ENCODE measurements at places on chromosomes 1 and 21. TPM values are rescaled to one million over a fixed set of nuclear protein-coding genes. Genes with fewer than 3 reads are reported as not detected.

DNA sequence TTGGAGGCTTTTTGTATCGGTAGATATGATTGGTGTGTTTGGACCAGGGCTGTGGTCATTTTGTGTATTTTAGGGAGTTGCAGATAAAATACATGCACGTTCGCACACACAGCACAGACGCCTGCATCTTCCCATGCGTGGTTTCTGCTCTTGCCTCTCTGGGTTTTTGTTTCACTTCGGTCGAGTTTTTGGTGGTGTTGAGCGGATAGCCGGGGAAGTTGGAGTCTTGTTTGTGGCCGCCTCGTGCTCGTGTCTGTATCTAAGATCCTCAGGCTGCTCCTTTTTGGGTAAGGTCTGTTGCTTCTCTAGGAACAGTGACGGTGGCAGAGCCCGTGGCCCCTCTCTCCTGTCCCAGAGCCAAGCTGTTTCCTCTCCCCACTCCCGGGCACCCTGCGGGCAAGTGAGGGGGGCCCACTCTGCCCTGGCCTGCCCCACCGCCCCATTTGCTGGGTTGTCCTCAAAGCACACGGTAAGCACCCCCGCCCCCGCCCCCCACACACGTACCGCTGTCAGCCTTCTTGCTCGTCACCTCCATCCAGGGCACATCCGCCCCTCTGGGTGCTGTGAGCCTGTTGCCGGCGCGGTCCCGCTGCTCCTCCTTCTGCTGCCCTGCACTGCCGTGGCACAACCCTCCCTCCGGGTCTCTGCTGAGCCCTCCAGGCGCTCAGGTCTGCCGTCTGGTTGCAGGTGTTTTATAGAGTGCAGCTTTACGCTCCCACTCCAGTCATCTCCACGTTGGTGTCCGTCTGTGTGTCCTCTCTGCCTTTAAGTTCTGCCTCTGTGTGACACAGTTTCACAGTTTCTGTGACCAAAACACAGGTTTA, 51.9 kb downstream of the AGPAT3 start:
- no peak overlapping the region for H3K27ac ChIP-seq
- H3K4me3 ChIP-seq = peak overlapping the region; percentile 39
- H3K36me3 ChIP-seq = no peaks in the 10 kb centered on the region
- H3K4me1 ChIP-seq = peaks cover 42% of the 10 kb centered on the region

DNA sequence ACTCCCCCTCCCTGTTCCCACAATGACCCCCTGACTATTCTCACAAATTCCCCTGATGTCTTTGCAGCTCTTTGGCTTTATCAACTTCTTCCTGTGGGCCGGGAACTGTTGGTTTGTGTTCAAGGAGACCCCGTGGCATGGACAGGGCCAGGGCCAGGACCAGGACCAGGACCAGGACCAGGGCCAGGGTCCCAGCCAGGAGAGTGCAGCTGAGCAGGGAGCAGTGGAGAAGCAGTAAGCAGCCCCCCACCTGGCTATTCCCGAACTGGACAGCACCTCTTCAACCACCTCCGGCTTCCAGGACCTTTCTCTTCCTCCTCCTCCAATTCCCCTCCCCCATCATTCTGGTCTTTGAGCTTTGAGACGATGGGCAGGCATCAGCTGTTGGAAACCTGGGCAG, 4.4 kb upstream of the ATXN7L2 start:
- H3K27ac ChIP-seq = no peak overlapping the region
- no peaks in the 10 kb centered on the region for H3K4me1 ChIP-seq
- no peak overlapping the region for H3K4me3 ChIP-seq
- H3K36me3 ChIP-seq = peaks cover 14% of the 10 kb centered on the region
- peaks cover 3% of the 10 kb centered on the region for H3K27me3 ChIP-seq

Gene PTPRU
- total RNA-seq = 19.6 TPM

Gene ECM1
- 14.5 TPM for total RNA-seq

GRCh38 chr1:3858231-3858981, 1.1 kb downstream of the DFFB start:
- H3K27ac ChIP-seq = no peak overlapping the region
- H3K27me3 ChIP-seq = no peaks in the 10 kb centered on the region
- H3K4me3 ChIP-seq = peak overlapping the region; percentile 64
- peaks cover 3% of the 10 kb centered on the region for H3K36me3 ChIP-seq

DNA sequence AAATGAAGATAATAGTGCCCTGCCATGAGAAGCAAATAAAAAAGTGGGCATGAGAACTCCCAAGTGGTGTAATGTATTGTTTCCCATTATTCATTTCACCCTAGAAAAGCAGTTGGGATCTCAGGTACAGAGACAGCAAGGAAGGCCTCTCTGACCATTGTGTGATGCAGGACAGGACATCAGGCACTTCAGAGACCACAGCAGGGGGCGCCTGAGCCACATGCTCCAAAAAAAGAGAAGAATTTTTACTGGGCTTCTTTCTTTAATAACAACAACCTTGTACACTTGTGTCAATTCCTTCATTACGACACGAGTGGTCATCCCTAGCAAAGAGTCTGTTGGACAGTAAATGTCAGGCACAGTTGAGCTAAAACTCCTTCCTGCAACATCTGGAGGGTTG, 533.3 kb downstream of the OMA1 start:
- no peak overlapping the region for H3K27ac ChIP-seq
- no peaks in the 10 kb centered on the region for H3K4me1 ChIP-seq
- DNase-seq = no peak
- H3K27me3 ChIP-seq = no peaks in the 10 kb centered on the region
- H3K36me3 ChIP-seq = no peaks in the 10 kb centered on the region

DNA sequence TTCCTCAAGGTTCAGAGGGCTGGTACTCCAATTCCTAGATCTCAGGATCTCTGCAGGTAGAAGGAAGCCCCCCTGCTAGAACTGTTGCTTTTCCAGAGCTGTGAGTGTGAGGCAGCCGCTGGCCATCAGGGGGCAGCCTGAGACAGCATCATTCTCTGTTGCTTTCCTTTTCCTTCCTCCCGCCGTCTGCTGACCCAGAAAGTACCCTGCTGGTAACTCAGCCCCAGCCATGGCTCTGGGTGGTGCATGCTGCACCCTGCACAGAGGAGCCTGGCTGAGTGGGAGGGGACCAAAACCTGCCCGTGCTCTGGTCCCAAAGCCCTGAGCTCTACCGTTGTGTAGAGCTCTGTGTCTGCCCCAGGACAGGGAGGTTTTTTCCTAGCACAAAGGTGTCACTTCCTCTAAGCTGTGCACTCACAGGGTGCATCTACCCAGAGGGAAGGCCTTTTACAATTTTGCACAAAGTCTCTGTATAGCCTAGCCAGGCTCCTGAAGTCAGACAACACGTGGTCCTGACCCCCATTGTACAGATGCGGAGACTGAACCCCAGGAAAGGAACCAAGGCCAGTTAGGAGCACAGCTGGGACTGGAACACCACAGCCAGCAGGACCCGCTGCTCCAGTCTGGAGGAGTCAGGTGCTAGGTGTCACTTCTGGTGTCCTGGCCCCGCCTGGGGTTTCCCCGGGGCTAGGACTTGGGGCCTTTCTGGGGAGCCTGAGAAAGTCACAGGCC, 5.6 kb upstream of the FAM131C start:
- no peaks in the 10 kb centered on the region for H3K36me3 ChIP-seq
- H3K27me3 ChIP-seq = peaks cover 4% of the 10 kb centered on the region
- H3K4me1 ChIP-seq = peaks cover 12% of the 10 kb centered on the region
- H3K4me3 ChIP-seq = no peak overlapping the region

DNA sequence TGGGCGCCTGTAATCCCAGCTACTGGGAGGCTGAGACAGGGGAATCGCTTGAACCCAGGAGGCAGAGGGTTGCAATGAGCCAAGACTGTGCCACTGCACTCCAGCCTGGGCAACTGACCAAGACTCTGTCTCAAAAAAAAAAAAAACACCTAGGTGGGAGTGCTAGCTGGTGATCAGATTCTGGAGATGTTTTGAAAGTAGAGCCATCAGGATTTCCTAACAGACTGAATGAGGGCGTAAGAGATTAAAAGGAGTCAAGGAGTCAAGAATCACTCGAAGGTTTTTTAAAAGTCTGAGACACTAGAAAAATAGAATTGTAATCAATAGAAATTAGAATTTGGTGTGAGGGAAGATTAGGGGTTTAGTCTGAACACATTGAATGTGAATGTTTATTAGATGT, 73.8 kb downstream of the HSF2BP start:
- H3K27ac ChIP-seq = peak overlapping the region; percentile 54
- H3K4me1 ChIP-seq = peaks cover 20% of the 10 kb centered on the region
- no peak overlapping the region for H3K4me3 ChIP-seq
- no peaks in the 10 kb centered on the region for H3K27me3 ChIP-seq

DNA sequence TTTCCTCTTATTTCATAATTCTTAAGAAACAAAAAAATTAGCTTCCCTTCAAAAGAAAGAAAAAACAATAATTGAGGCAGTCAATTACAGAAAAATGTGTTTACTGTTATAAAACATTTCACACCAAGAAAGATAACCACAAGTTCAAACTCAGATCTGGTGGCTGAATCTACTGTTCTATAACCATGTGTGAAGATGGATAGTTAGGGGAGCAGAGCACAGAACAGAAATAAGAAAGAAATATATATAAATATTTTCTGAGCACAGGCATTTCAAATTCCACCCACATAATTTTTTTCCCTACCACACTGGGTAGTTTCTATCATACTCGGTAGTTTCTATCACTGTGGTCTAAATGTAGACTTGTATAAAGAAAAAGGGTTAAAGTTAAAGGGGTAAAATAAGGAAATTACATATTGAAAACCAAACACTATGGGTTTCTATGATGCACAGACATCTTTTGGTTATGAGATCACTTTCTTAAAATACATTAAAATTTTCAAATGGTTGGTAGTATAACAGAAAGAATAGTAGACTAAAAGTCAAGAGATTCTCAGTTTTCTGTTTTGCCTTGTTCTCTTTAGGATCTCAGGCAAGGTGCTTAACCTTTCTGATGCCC, 10.8 kb downstream of the LYST start:
- H3K4me3 ChIP-seq = no peak overlapping the region
- DNase-seq = no peak
- peaks cover 32% of the 10 kb centered on the region for H3K4me1 ChIP-seq
- no peak overlapping the region for H3K27ac ChIP-seq
- no peaks in the 10 kb centered on the region for H3K36me3 ChIP-seq
- H3K27me3 ChIP-seq = no peaks in the 10 kb centered on the region

DNA sequence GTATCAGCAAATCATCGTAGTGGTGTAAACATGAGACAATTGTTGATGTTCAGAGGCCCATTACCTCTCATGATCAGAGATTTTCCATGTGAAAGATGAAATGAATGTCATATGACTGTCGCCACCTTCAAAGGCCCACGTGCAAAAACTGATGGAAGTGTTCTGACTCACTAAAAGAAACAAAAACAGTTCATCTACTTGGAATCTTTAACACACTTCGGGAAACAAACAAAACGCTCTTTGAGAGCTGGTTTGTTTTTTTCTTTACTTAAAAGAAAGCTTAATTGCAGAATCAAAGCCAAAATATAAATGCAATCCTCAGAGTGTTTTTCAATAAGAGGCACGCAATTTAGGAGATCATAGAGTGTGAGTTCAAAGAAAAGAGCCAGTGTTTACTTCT, 100.8 kb downstream of the PLPPR4 start:
- no peak overlapping the region for H3K4me3 ChIP-seq
- H3K36me3 ChIP-seq = no peaks in the 10 kb centered on the region
- H3K27me3 ChIP-seq = no peaks in the 10 kb centered on the region
- no peak for DNase-seq

All from heart left ventricle (tissue), 16 donors.